CD4-positive, alpha-beta memory T cell (primary cell): ENCODE measurements at places on chromosomes 1 and 21. TPM values are rescaled to one million over a fixed set of nuclear protein-coding genes. Genes with fewer than 3 reads are reported as not detected.

Gene MAEL
- not detected for polyA plus RNA-seq

Gene PCSK9
- polyA plus RNA-seq = not detected

Gene PRAMEF26
- polyA plus RNA-seq = not detected

Gene PDZK1
- 0.45 TPM for polyA plus RNA-seq

Gene ADCY10
- not detected for polyA plus RNA-seq

Gene C8B
- not detected for polyA plus RNA-seq

Gene LCE3E
- polyA plus RNA-seq = not detected

Gene STIL
- 0.34 TPM for polyA plus RNA-seq
